BJ (cell line): ENCODE measurements at places on chromosomes 12 and 14. TPM values are rescaled to one million over a fixed set of nuclear protein-coding genes. Genes with fewer than 3 reads are reported as not detected.

CAPS2 gene
- 0.74 and 0.86 TPM in 2 replicates for polyA plus RNA-seq

DNA sequence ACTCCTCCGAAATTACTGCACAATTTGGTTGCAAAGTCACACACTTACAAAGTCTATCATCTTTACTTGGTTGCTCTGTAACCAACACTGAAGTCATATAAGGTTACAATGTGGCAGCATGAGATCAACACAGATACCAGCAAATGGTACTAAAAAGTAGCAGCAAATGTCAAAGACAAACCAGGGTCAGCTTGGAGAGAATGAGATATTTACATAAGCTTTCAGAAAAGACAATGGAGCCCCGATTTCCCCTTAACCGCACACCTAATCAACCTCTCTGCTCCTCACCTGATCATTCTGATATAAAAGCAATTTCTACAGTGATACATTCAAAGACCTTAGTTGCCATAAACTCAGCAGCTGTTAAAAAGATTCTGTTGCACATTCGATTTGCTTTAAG is 76.4 kb upstream of the FOXN3 start:
- no peak for DNase-seq

- no peak for DNase-seq
Observed at GRCh38 chr12:121240484-121241101, 30.7 kb downstream of the P2RX4 start.

- DNase-seq = no peak
Observed at GRCh38 chr14:51661504-51661903, 9.8 kb downstream of the FRMD6 start.

DNA sequence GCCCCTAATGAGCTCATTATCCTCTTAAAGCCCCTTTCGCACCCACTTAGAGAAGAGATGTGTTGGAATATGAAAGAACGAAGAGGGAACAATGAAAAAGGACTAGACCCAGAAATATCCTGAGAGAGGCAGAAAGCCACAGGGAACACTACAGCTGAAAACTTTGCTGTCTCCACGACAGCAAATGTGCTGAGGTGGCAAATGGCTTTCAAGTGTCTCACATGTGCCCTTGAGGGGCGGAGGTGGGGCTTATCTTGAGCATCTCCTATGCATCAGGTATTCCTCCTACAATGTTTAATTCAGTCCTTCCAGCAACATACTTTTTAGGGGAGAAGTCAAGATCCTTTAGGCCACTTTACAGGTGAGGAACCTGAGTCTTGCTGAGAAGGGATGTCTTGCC is 62.9 kb downstream of the WSCD2 start:
- no peak for DNase-seq

DNA sequence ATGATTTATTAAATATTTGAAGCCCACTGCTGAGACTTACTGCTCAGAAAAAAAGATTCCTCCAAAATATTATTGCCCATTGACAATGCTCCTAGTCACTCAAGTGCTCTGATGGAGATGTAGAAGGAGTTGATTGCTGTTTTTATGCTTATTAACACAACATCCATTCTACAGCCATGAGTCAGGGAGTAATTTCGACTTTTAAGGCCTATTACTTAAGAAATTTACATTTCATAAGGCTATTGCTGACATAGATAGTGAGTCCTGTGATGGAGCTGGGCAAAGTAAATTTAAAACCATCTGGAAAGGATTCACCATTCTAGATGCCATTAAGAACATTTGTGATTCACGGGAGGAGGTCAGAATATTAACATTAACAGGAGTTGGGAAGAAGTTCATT is 5.2 kb downstream of the KCNJ8 start:
- DNase-seq = no peak

- DNase-seq = no peak
Observed at GRCh38 chr14:103628684-103629502, at the start of gene KLC1. Gene KLC1, plus strand, starts transcription at chr14:103629211. Its CDS starts 25,354 bp downstream, at chr14:103654565.

DNA sequence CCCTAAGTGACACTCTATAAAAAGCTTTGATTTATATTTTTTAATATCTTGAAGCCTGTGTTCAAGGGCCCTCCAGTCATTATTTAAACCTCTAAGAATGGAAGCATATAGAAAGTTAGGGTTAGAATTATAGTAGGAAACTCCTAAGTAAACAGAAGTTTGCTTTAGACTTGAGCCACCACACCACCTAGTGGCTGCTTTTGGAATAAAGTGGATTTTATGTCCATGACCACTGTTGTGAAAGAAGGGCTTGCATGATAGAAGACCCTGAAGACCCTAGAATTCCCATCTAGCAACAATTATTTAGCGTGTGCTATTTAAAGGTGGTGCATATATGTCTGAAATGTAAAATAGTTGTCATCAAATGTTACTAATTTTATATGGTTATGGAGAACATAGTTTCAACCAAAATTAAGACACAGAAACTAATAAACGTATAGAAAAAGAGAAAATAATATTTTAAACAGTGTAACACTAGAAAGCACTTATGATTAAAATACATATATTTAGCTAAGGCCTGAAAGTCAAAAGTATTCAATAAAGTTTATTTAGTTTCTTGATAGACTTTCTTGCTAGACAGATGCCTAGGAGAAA is 21.3 kb downstream of the LRRIQ1 start:
- no peak for DNase-seq

DNA sequence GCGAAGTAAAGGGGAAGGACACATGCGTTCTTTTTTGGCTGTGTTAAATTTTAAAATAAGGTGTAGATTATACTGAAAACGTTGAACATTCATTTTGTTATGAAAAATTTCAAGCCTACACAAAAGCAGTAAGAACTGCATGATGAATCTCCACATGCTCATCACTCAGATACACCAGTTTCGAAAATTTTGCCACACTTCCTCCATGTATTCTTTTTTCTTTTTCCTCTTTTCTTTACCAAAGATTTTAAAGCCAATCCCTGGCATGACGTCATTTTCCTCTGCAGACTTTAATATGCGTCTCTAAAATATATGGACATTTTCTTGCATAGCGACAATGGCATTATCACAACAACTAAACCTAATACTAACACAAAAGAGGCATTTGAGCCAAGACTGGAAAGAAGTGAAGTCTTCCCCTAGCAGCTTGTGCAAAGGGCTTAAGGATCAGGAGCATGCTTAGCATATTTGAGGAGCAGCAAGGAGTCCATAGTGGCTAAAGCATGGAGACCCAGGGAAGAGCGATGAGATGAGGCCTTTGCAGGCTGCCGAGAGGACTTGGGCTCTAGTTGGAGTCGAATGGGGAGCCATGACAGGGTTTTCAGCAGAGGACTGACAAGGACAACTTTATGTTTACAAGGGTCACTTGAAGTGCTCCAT is 111.9 kb downstream of the ERC1 start:
- no peak for DNase-seq

DNA sequence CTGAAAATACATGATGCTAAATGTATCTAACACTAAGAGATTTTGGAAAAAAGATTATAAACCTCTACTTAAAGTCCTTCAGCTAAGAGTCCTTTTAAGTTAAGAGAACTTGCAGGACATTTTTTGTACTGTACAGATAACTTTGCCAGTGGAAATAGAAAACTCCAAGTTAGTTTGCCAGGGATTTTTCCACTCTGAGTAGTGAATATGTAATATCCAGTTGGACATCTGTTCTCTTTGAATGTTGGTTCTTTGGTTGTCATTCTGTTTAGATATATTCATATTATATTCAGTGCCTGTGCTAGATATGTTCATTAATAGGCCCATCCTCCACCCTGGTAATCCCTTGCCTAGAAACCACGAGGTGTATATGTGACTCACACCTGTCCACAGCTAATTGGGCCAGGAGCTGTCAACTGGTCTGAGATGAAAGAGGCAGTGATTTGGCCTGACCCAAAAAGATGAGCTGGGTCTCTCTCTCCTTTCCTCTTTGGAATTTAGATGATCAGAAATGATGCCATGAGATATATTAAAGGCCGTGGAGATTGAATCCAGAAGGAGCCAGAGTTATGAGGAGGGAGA is 261.0 kb upstream of the LRIG3 start:
- no peak for DNase-seq
